ENCODE measurements at places on chromosomes 4 and X. TPM values are rescaled to one million over a fixed set of nuclear protein-coding genes. Genes with fewer than 3 reads are reported as not detected.
A peak's percentile ranks its signal among the peaks of the same experiment; 100 is the strongest.

KCNIP4 gene
- not detected for total RNA-seq

MPC1L gene
- total RNA-seq: not detected

TBC1D1 gene
- total RNA-seq: 106 TPM

ITIH6 gene
- total RNA-seq: not detected

NAP1L2 gene
- not detected for total RNA-seq

DNA sequence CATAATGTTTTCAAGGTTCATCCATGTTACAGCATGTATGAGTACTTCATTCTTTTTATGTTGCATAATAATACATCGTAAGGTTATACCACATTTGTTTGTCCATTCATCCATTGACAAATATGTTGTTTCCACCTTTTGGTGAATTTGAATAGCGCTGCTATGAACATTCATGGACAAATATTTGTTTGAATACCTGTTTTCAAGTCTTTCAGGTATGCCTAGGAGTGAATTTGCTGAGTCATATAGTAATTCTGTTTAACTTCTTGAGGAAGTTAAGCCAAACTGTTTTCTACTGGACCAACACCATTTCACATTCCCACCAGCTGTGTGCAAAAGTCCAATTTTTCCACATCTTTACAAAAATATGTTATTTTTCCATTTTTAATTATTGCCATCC is 31.5 kb downstream of the IRS4 start:
- H3K27ac ChIP-seq: peak overlapping the region; percentile 53
- no peak overlapping the region for H3K4me3 ChIP-seq
- no peaks in the 10 kb centered on the region for H3K27me3 ChIP-seq
- H3K36me3 ChIP-seq: no peaks in the 10 kb centered on the region
- no peak for DNase-seq

DNA sequence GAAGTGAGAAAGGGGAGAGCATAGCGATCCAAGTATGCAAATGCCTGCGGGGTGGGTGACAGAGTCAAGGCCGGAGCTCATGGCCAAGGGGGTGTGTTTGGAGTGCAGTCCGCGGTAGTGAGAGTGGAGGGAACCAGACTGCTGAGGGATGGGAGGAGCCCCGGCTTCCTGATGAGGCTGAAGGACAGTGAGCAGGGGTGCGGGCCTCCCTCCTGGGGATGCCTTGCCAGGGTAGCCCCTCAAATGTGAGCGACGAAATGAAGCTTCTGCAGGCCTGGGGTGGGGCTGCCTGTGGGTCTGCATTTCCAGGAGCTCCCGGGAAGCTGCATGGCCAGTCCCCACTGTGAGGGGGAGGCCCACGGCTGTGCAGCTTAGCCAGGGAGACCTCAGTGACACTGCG is 45.0 kb downstream of the PSAPL1 start:
- H3K4me3 ChIP-seq: no peak overlapping the region
- DNase-seq: no peak
- no peaks in the 10 kb centered on the region for H3K27me3 ChIP-seq
- no peak overlapping the region for H3K27ac ChIP-seq
- no peaks in the 10 kb centered on the region for H3K4me1 ChIP-seq

DNA sequence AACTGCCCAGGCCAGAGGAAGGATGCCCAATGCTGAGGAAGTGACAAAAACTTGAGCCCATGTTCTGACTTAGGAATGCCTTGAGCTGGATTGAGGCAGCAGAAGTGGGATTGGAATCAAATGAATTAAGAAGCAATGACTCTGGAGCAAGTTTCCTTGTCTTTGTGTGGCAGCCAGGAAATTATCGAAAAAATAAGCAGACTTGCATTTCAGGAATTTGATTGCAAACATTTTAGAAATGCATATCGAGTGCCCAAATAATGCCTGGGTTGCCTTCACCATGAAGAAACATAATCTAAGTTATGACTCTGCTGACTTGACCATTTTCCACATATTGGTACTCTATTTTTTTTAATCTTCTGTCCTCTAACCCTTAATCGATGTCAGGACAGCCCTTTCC is 9.5 kb downstream of the CYTL1 start:
- H3K27me3 ChIP-seq: peaks cover 85% of the 10 kb centered on the region
- H3K36me3 ChIP-seq: no peaks in the 10 kb centered on the region
- H3K4me1 ChIP-seq: no peaks in the 10 kb centered on the region

GRCh38 chr4:119765469-119765868 is 136.9 kb upstream of the PDE5A start:
- DNase-seq: no peak
- no peaks in the 10 kb centered on the region for H3K36me3 ChIP-seq
- no peak overlapping the region for H3K4me3 ChIP-seq
- no peak overlapping the region for H3K27ac ChIP-seq

GRCh38 chr4:8289956-8290700 is 20.6 kb downstream of the HTRA3 start:
- no peaks in the 10 kb centered on the region for H3K27me3 ChIP-seq
- no peak overlapping the region for H3K4me3 ChIP-seq
- no peaks in the 10 kb centered on the region for H3K4me1 ChIP-seq
- DNase-seq: no peak
- H3K36me3 ChIP-seq: no peaks in the 10 kb centered on the region

GRCh38 chrX:112704187-112704586 is 24.4 kb upstream of the LHFPL1 start:
- H3K27me3 ChIP-seq: no peaks in the 10 kb centered on the region
- H3K4me1 ChIP-seq: no peaks in the 10 kb centered on the region
- H3K27ac ChIP-seq: no peak overlapping the region
- no peaks in the 10 kb centered on the region for H3K36me3 ChIP-seq
- H3K4me3 ChIP-seq: no peak overlapping the region

DNA sequence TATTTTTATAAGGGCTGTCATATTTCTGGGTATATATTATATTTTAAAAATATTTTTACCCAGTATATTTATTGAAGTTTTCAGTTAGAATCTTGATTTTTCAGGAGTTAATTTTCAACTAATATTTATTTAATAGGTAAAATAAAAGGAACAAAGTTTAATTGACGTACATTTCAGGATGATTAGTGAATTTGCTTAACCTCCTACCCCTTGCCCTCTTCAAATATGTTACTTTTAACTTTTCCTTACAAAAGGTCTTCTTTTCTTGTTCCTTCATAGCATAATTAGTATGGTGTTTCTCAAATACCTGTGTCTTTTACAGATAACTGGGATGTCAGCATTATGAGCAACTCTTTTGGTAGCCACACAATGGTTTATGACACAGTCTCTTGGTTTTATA is 24.8 kb upstream of the MSMO1 start:
- no peaks in the 10 kb centered on the region for H3K4me1 ChIP-seq
- no peak overlapping the region for H3K27ac ChIP-seq
- H3K4me3 ChIP-seq: no peak overlapping the region
- H3K36me3 ChIP-seq: 0 out of 2 replicates have a peak, but pooled peaks cover 3% of the 10 kb centered on the region
- H3K27me3 ChIP-seq: no peaks in the 10 kb centered on the region
- no peak for DNase-seq

GRCh38 chr4:20359692-20360091 is 108.0 kb downstream of the SLIT2 start:
- DNase-seq: no peak
- H3K36me3 ChIP-seq: no peaks in the 10 kb centered on the region
- no peaks in the 10 kb centered on the region for H3K4me1 ChIP-seq
- H3K27ac ChIP-seq: no peak overlapping the region
- H3K27me3 ChIP-seq: no peaks in the 10 kb centered on the region
- no peak overlapping the region for H3K4me3 ChIP-seq

DNA sequence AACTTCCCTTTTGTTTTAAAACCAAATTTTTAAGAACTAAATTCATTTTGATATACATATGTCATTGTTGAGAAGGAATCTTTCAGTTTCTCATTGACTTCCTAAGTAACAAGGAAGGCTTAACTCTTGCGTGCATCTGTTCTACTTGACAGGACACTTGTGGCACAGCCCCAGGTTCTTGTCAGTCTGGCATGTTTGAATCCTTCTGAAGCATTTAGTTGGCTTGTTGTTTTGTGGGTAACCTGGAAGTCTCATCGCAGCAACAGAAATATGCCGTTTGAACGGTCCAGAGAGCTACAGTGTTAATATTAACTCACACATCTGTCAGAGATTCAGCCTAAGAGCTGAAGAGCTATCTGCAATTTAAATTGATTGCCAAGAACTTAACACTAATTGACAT is 76.0 kb downstream of the GLRA3 start:
- no peaks in the 10 kb centered on the region for H3K4me1 ChIP-seq
- no peaks in the 10 kb centered on the region for H3K36me3 ChIP-seq
- H3K4me3 ChIP-seq: no peak overlapping the region

DNA sequence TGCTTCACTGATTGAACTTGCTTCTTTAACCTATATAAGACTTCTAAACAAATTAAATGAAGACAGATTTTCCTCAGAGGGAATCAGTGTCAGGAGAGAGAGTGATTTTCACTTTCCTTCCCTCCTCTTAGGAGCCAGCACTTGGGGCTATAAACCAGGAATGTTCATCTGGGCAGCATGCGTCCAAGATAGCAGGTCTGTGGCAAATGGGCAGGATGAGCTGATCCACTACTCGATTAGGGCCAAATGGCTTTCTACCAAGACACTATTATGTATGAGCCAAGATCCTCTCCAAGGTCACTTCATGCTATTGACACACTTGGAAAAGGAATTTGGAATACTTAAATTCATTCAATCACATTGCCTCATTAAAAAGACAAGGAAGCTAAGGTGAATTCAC is 203.9 kb upstream of the GRID2 start:
- no peak overlapping the region for H3K4me3 ChIP-seq
- no peaks in the 10 kb centered on the region for H3K4me1 ChIP-seq
- H3K27me3 ChIP-seq: no peaks in the 10 kb centered on the region
- H3K27ac ChIP-seq: no peak overlapping the region

- H3K27ac ChIP-seq: no peak overlapping the region
- no peak overlapping the region for H3K4me3 ChIP-seq
- no peaks in the 10 kb centered on the region for H3K4me1 ChIP-seq
- no peaks in the 10 kb centered on the region for H3K27me3 ChIP-seq
- H3K36me3 ChIP-seq: no peaks in the 10 kb centered on the region
- no peak for DNase-seq
These were observed 21.3 kb upstream of the CTSO start for GRCh38 chr4:155974996-155975395.

GRCh38 chr4:82561786-82562563 is at the start of gene TMEM150C:
TSS of gene TMEM150C (minus strand) at chr4:82561988. CDS start at chr4:82504657, 57,331 bp downstream.
- no peaks in the 10 kb centered on the region for H3K4me1 ChIP-seq
- H3K36me3 ChIP-seq: no peaks in the 10 kb centered on the region
- H3K27me3 ChIP-seq: 0 out of 2 replicates have a peak, but pooled peaks cover 6% of the 10 kb centered on the region
- H3K4me3 ChIP-seq: peak within 1 kb of the TSS; percentile 31

DNA sequence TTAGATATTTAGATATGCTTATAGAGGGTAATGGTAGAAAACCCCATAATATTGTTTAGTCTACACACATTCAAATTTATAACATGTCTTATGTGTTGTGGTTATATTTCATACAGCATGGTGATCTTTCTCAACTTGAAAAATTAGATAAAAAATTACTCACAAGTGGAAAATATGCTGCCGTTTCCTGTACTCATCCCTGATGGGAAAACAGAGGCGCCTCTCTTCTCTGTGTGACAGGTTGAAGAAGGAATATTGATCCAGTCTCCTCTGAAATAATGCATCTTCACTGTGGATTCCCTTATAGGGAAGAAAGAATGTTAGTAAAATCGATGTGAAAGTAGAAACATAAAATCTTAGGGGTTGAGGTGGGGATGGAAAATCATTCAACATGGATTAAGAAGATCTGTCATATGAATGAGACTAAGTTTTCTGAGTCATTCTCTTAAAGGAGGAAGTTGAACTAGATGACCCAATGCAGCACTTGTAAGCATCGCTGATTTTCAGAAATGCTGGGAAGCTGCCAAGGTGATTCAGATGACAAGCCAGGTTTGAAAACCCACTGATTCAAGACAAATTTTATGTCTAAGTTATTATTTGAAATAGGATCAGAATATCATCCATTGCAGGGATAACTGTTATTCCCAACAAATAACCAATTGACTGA is 70.7 kb downstream of the ANKRD50 start:
- no peaks in the 10 kb centered on the region for H3K27me3 ChIP-seq
- H3K4me1 ChIP-seq: peaks cover 18% of the 10 kb centered on the region
- no peaks in the 10 kb centered on the region for H3K36me3 ChIP-seq
- no peak overlapping the region for H3K4me3 ChIP-seq

- peaks cover 20% of the 10 kb centered on the region for H3K4me1 ChIP-seq
- no peak for DNase-seq
- H3K36me3 ChIP-seq: no peaks in the 10 kb centered on the region
- no peak overlapping the region for H3K4me3 ChIP-seq
These were observed 234.8 kb upstream of the JADE1 start for GRCh38 chr4:128574706-128575105.

DNA sequence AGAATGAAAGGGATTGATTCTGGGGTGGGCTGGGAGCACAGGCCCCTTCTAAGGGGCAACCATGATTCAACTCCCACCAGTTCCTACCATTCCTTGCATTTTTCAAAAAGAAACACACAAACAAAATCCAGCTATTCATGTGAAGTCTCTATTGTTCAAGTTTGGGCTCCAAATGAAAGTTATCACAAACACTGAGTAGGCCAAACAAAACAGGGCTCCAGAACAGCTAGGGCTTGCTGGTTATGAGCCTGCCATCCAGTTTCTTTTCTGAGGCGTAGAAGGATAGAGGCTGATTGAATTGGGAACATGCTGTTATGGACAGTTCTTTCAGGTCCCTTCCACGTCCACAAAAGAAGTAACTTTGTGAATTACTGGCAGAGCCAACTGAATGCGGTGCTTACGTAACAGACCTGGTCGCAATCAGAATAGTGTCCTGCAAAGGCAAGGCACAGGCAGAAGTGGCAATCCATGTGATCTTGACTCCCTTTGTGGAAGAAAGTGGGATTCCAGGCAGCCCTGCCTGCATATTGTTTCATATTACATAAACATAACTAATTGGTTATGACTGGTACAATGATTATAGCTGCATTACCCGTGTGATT is 244.5 kb downstream of the SCFD2 start:
- no peak overlapping the region for H3K4me3 ChIP-seq
- no peak for DNase-seq
- H3K4me1 ChIP-seq: no peaks in the 10 kb centered on the region
- H3K27ac ChIP-seq: no peak overlapping the region

DNA sequence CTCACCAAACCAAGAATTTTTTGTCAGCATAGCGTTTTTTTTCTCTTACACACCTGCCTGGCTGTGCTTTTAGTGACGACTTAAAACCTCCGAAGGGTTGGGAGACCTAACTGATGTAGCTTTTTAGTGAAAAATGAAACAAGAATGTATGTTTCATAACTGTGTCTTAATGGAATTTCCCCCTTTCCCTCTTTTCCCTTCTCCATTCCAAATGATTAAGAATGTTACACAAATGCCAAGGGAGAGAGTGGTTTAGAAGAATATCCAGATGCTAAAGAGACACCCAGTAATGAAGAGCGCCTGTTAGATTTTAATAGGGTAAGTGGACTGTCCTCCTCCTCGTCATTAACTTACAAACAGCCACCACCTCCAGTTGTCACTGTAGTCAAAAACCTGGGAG is 33.2 kb upstream of the TBC1D14 start:
- H3K36me3 ChIP-seq: 0 out of 2 replicates have a peak, but pooled peaks cover 6% of the 10 kb centered on the region
- no peak overlapping the region for H3K4me3 ChIP-seq
- H3K27me3 ChIP-seq: no peaks in the 10 kb centered on the region
- no peaks in the 10 kb centered on the region for H3K4me1 ChIP-seq
- no peak for DNase-seq

Measured in PC-9 (cell line).